ENCODE measurements at places on chromosomes 5 and 9.

- no peak for DNase-seq
These were observed 57.1 kb downstream of the MAST4 start for GRCh38 chr5:66653325-66653724.

- no peak for DNase-seq
These were observed 5.6 kb upstream of the IER5L start for GRCh38 chr9:129183495-129184218.

- DNase-seq = peak; percentile 13
These were observed 271.2 kb downstream of the EDIL3 start for GRCh38 chr5:84113246-84114105.

GRCh38 chr9:8651070-8651845 is 851.7 kb upstream of the DMAC1 start:
- no peak for DNase-seq

DNA sequence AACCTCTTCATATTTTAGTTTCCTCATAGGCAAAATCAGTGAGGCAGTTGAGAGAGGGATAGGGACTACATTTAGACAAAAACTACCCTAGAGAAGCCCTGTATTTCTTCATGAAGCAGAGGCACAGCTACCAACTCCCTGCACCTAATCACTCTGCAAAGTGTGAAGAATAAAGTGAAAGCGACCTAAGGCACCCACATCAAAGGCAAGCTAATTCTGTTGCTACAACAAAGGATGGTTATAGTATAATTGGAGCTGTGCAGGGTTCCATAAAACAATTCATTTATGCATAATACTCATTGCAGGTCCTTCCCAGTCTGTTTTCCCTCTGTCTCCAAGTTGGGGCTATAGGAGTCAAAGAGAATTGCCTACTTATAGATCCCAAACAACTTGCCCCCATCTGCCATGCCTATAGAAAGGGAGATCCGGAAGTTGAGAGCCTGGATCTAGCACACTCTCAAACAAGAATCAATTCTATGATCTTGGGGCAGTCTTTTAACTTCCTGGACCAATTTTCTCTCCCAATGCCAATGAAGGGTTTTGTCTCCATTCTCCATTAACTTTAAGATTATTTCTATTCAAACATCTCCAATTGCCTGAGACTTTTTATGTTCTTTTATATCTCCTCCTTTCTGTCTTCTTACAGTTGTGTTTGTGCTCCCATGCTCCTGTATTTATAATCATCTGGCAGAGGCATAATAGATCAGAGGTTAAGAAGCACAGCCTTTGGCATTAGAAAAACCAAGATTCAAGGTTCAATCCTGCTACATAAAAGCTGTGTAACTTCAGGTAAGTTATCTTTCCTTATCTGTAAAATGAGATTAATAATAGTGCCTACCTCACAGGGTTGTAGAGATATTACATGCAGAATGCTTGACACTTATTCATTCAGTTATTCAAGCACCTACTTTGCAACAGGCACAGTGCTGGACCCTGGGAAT is 56.0 kb upstream of the PTGER4 start:
- DNase-seq = no peak

All from T47D (cell line).